ENCODE measurements at places on chromosomes 2 and 18.

GRCh38 chr2:144097440-144098225 lies 422.3 kb downstream of the ZEB2 start:
- no peak for DNase-seq

DNA sequence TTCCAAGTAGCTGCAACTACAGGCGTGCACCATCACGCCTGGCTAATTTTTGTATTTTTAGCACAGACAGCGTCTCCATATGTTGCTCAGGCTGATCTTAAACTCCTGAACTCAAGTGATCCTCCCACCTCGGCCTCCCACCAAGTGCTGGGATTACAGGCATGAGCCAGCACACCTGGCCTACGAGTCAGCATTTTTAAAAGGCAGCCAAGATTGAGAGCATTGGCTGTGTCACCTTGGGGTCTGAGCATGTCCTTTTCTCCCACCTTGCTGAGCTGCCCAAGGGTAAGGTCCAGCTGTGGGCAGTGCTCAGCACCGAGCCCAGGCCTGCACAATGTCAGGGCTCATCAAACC lies 142.8 kb upstream of the LMAN1 start:
- no peak for DNase-seq

DNA sequence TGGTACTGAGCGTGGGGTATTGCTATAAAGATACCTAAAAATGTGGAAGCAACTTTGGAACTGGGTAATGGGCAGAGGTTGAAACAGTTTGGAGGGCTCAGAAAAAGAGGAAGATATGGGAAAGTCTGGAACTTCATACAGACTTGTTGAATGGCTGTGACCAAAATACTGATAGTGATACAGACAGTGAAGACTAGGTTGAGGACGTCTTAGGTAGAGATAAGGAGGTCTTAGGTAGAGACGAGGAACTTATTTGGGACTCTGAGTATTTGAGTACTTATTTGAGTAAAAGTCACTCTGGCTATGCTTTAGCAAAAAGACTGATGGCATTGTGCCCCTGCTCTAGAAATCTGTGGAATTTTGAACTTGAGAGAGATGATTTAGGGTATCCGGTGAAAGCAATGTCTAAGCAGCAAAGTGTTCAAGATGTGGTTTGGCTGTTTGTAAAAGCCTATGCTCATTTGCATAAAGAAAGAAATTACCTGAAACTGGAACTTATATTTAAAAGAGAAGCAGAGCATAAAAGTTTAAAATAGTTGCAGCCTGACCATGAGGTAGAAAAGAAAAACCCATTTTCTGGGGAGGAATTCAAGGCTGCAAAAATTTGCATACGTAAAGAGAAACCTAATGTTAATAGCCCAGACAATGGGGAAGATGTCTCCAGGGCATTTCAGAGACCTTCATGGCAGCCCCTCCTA lies 219.6 kb downstream of the PDE1A start:
- no peak for DNase-seq

DNA sequence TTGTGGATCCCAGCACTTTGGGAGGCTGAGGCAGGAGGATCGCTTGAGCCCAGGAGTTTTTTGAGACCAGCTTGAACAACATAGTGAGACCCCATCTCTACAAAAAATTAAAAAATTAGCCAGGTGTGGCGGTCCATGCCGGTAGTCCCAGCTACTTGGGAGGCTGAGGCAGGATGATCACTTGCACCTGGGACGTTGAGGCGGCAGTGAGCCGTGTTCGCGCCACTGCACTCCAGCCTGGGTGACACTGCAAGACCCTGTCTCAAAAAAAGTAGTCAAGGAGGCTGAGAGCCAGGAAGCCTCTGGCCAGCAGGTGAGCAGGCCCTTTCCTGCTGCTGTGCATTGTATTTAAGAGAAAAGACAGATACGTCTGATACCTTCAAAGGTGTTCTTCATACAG lies 11.1 kb upstream of the PROC start:
- DNase-seq: no peak

DNA sequence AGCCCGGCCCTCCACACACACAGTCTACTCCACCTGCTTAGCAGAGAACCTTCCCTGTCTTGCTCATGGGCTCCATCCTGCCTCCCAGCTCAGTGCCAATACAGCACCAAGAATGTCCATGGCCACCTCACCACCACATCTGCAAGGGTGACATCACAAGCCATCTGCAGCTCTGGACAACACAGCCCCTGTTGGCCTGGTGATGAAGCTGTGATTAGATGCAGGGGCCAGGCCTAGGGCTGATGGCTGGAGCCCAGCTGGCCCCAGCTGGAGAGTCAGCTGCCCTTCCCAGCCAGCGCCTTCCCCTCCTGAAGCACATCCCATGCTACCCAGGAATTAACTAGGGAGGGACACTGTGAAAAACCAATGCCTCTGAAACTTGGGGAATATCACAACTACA lies 91.1 kb downstream of the TTC32 start:
- no peak for DNase-seq

- no peak for DNase-seq
Measured at GRCh38 chr2:57728691-57729090, 317.9 kb upstream of the VRK2 start.

DNA sequence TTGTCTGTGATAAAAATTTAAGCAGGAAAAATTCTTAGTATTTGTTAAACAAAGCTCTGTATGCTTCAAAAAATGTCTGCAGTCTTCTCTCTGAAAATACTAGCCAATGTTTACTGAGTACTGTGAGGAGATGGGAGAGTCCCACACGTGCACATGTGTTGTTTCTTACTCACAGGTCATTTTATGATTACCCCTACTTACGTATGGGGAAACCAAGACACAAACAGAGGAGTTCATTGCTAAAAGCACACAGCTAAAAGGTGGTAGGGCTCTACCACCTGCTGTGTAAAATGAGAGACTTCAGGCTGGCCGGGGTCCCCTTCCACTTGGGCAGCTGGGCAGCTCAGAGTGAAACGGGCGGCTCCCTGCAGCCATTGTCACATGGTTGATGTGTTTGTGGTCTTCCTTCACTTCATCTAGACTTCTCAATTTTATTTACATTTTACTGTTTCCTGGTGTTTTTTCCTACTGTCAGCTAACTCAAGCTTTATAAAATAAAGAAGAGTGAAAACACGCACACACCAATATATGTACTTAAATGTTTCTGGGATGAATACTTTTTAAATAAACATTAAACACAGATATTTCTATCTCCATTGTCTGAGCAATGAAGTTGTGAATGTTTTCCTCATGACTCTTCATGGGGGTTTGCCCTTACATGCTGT lies 71.2 kb downstream of the MBP start:
- no peak for DNase-seq

- DNase-seq: no peak
Measured at GRCh38 chr18:79531386-79531785, 135.7 kb downstream of the NFATC1 start.

DNA sequence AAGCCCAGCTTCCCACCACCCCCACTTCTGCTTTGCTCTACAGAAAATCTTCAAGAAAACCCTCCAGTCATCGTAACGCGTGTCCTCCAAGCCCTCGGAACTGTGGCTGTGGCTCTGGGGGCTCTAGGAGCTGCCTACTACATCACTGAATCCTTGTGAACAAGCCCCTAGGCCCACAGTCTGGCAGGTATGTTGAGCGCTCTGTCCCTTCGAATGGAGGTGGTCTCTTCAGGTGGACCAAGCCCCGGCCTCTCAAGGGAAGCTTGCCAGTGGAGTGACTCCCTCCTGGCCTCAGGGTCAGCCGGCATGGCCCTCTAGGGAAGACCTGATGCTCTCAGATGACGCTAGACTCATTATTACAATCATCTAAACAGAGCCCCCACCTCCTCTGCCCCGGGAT lies 6.7 kb downstream of the SPATA3 start:
- DNase-seq: no peak

- no peak for DNase-seq
Measured at GRCh38 chr2:223420048-223420447, 182.1 kb downstream of the SCG2 start.

- DNase-seq: no peak
Measured at GRCh38 chr2:62334440-62335058, 138.6 kb downstream of the B3GNT2 start.

GRCh38 chr2:175576270-175576669 lies 394.8 kb upstream of the ATP5MC3 start:
- DNase-seq: no peak

DNA sequence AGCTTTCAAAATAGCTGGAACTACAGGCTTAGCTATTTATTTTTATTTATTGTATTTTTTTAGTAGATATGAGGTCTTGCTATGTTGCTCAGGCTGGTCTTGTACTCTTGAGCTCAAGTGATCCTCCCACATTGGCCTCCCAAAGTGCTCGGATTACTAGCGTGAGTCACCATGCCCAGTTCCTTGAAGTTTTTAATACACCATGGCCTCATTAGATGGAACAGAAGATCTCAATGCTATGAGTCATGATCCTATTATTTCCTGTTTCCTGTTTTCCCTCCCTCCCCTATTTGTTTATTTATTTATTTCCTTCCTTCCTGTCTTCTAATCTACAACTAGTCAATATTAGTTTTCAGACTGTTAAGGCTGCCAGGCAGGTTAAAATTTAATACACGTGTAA lies 309.0 kb downstream of the CMPK2 start:
- DNase-seq: no peak

DNA sequence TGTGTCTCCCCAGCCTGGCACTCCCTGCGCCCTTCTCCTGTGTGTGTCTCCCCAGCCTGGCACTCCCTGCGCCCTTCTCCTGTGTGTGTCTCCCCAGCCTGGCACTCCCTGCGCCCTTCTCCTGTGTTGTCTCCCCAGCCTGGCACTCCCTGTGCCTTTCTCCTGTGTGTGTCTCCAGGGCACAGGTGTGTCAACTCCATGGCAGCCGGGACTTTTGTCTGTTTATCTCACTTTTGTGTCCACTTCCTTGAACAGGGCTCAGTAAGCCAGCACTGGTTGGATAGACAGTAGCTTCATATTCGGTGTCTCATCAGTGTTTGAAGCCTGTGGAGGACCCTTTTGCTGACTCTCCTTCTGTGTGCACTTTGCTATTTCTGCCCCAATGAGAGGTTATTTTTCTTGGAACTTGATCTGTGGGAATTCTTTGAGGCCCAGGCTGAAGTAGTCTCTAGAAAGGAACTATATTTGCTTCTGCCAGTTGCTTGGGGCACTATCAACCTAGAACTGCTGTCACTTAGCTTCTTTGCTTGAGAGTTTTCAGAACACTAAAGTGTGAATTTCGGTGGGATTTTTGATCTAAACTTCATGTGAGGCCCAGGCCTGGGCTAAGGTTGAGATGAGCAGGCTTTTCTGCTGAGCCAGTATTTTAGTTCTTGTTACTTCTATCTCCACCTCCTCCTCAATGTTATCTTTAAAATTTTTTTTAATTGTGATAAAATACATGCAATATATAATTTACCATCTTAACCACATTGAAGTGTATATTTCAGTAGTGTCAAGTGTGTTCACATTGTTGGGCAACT lies 8.3 kb upstream of the ASB1 start:
- DNase-seq: no peak

- DNase-seq: no peak
Measured at GRCh38 chr18:79962835-79963657, 1.4 kb upstream of the HSBP1L1 start.

DNA sequence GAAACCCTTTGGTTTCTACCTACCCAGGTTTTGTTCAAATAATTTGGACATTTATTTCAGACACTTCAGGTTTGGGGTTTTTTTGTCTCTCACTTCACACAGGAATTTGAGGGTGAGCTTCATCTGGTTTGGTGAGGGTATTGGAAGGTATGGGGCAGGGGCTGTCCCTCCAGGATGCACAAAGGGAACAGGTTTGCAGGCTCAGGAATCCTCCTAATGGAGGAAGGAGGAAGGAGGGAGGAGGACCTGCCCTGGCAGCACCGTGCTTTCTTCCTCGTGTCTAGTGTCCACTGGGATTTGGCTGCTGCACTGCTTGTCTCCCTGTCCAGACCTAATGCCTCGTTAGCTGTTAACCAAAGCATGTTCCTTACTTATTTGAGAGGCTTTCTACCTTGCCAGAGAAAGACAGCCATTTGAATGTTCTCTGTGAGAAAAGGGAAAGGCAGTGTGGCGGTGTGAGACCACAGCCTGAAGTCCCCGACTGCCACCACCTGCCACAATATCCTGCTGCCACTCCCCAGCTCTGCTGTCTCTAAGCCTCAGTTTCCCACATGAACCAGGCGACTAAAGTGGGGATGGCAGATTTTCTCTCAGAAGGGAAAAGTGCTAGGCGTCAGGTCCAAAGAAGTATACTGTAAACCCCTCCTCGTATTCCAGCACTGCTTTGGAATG lies 2.2 kb upstream of the SLC4A5 start:
- no peak for DNase-seq

DNA sequence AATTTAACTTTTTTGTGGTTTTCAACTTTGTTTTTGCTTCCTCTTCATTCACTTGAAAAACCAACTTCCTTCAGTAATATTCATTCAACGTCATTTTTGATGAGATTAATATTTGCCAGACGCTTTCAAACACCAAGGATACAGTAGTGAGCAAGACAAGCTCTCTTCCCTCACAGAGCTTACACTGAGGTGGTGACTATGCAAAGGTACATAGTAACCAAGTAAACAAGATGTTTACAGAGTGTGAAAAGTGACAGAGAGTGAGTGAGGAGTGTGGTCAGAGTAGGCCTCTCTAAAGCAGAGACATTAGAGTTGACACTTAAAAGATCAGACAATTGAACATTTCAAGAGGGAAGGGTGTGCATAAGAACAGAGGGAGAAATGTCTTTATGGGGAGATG lies 155.5 kb downstream of the TMEM247 start:
- DNase-seq: no peak

GRCh38 chr18:27583466-27583865 lies 398.4 kb upstream of the CHST9 start:
- no peak for DNase-seq

GRCh38 chr18:58862851-58863538 lies 1.7 kb upstream of the ZNF532 start:
- peak; percentile 68 for DNase-seq

- peak; percentile 88 for DNase-seq
Measured at GRCh38 chr2:54879598-54880332, 156.3 kb downstream of the EML6 start.

- no peak for DNase-seq
Measured at GRCh38 chr18:43917520-43917919, 640.2 kb upstream of the SYT4 start.

DNA sequence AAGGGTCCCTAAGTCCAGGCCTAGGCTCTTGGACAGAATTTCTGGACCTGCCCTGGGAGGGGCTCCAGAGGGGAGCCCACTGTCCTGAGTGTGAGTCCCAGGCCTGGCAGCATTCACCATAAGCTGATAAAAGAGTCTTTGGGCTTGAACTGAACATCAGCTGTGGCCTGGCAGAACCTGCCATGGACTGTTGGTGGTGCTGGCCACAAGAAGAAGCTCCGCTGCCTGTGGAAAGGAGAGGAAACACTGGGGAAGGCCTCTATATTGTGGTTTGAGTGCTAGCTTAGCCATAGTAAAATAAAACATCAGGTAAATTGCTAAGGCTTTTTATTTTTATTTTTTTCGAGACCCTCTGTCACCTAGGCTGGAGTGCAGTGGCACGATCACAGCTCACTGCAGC lies 20.9 kb upstream of the BAZ2B start:
- no peak for DNase-seq

DNA sequence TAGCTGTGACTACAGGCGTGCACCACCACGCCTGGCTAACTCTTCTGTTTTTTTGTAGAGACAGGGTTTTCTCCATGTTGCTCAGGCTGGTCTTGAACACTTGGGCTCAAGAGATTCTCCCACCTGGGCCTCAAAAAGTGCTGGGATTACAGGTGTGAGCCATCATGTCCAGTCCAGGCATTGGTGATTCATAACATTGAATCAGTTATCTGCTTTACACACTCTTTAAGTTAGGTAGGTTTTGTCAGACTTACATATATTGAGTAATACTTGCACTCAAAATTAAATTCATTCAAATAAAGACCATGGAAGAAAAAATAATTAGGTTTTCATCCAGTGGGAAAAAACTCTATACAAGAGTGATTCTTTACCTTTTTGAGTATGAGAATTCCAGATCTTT lies 93.2 kb upstream of the XPO1 start:
- no peak for DNase-seq

GRCh38 chr18:77153404-77153803 lies 20.8 kb upstream of the MBP start:
- no peak for DNase-seq
